ENCODE measurements at places on chromosomes 16 and 17. TPM values are rescaled to one million over a fixed set of nuclear protein-coding genes. Genes with fewer than 3 reads are reported as not detected.

MMP2 gene
- 73.6 TPM for total RNA-seq

ABCA3 gene
- total RNA-seq: 0.14 TPM

SLFN5 gene
- total RNA-seq: 12.3 TPM

MYH1 gene
- not detected for total RNA-seq

ENGASE gene
- 7.2 TPM for total RNA-seq

RAB26 gene
- total RNA-seq: 9.5 TPM

NPIPB6 gene
- total RNA-seq: 0.27 TPM

DNAH9 gene
- 0.07 TPM for total RNA-seq

FOXF1 gene
- total RNA-seq: 0.10 TPM

LRRC75A gene
- total RNA-seq: not detected

MYOCD gene
- total RNA-seq: not detected

C16orf86 gene
- total RNA-seq: 2.5 TPM

FBXO39 gene
- not detected for total RNA-seq

GOSR2 gene
- 44.4 TPM for total RNA-seq

NLRC5 gene
- 14.3 TPM for total RNA-seq

PRSS53 gene
- 0.72 TPM for total RNA-seq
